ENCODE measurements at places on chromosomes 11 and 22.
A peak's percentile ranks its signal among the peaks of the same experiment; 100 is the strongest.

- no peak for DNase-seq
These were observed at the start of gene MMP12 for GRCh38 chr11:102874852-102875251. TSS of gene MMP12 (minus strand) at chr11:102874982. CDS start at chr11:102874937, 45 bp downstream.

DNA sequence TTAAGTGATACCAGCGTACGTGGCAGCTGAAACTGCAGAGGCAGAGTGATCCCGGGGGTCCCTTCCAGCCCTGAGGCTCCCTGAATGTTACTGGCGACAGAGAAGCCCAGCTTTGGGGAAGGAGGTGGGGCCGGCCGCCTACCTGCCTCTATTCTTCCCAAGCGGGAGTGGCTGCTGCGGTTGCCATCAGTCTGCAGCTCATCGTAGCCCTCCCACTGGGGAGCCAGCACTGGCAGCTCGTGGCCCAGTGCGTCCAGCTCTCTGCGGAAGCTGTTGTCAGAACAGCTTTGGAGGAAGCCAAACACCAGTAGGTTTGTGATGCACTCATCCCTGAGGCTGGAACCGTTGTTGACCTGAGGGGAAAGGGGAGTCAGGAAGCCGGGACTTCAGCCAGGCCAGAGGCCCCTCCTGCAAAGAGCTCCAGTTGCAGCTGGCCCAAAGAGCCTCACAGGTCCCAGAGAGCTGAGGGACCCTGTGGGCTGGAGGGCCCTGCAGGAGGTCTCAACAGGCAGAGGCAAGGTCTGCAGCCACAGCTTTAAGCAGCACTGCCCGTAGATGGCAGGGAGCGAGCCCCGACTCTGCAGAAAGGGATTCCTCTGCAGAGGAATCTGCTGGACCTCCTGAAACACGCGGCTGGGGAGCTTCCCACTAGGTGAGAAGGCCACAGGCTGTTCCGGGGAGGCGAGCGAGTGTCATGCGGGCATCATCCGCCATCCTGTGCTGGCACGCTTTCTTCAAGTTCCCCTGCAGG, 30.4 kb downstream of the BID start:
- DNase-seq = no peak

GRCh38 chr11:95432714-95433503, 201.9 kb upstream of the SESN3 start:
- DNase-seq = no peak

GRCh38 chr11:44133335-44133946, 38.0 kb downstream of the EXT2 start:
- DNase-seq = peak; percentile 65

- DNase-seq = peak; percentile 90
These were observed 38.3 kb upstream of the CREB3L1 start for GRCh38 chr11:46238967-46239800.
